ENCODE measurements at places on chromosomes 7 and 10.

DNA sequence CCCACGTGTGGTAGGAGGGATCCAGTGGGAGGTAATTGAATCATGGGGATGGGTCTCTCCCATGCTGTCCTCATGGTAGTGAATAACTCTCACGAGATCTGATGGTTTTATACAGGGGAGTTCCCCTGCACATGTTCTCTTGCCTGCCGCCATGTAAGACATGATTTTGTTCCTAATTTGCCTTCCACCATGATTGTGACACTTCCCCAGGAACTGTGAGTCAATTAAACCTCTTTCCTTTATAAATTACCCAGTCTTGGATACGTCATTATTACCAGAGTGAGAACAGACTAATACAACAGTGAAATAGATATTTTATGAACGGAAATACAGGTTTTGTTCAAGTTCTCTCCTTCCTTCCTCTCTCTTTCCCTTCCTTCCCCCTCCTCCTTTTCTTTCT, 15.8 kb downstream of the CALD1 start:
- DNase-seq: no peak

DNA sequence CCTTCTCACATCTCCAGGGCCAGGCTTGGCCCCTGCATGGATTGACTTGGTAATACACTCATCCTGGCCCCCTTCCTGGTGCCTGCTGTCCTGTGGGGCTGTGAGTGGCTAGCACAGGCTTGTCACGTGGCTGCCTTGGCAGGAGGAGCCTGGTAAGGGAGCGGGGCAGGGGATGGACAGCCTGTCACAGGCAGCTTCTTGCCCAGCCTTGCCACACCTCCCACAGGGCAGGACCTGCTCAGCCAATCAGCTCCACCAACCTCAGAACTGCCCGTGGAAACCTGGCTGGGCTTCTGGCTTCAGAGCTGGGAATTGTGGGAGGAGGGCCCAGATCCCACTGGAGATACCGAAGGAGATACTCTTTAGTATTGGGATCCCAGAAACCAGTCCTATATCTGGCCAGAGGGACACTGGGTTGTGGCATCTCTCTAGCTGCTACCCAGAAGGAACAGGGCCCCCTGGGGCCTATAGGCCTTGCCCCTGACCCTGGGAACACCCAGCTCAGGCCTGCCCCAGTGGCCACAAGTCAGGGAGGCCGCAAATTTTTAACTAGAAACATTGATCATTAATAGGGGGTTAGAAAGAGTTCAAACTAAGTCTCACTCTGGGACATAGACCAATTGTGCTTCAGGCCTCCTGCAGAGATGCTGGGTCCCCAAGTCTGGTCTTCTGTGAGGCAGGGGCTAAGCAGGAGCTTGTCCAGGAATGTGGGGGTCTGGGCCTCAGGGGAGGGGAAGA, at the start of gene HOGA1:
TSS of gene HOGA1 (plus strand) at position 330 of the 738 bp plus-strand sequence. CDS start at position 645, 315 bp downstream.
- DNase-seq: peak; percentile 51

DNA sequence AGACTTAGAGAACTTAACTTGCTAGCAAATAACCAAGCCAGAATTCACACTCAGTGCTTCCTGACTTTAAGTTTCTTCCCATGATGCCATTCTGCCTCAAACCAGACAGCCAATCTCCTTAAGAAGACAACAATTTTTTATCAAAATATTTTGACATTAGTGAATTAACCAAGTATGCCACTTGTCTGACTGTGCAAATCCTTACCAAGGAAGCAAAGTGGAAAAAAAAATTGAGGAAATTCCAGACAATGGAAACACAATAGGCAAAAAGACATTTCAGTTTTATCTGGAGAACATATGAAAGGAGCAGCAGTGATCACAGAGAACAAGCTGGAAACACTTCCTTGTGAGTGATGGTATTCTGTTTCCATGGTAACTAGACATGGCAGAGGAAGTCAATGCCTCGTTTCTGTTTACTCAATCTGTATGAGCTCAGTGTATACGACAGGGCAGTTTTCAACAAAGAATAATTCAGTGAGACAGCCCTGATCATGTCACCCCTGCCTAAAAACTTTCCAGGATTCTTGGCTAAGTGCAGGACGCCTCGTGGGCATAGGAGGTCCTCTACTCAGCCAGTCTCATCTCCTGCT, 114.2 kb downstream of the DYNC1I1 start:
- no peak for DNase-seq

- no peak for DNase-seq
These were observed 134.7 kb upstream of the RNF32 start for GRCh38 chr7:156505876-156506275.

DNA sequence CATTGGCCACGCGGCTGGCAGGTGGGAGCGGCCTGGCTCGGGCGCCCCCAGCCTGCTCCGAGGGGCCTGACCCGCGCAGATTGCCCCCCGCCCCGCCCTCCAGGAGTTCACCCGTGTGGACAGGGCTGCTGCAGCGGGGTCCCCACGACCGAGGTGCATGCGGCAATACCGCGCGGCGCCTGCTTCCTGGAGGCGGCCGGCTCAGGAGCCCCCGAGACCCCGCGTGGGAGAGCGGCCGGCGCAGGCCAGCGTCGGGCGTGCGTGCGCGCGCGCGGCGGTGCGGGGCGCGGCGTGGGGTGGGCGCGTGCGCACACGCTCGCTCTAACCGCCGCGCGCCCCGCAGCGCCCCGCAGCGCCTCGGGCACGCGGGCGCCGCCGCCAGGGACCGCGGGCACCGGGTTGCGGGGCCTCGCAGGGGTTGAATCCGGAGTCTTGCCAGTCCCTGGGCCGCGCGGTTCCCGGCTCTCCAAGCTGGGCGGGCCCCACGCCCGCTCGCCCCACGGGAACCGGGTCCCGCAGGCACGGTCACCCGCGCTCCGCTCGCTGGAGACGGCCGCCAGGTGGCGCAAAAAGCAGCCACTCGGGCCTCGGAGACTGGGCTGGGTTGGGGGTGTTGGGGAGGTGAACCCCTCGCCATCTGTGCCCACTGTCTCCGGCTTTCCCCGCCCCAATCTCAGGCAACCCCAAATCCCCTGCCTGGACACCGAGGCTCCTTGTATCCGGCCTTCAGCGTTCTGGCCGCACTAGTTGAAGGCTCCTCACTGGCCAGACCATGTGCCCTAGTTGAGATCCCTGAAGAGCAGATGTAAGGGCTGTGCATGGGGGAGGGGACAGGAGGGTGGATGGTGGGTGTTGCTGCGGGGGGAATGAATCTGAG, 1.3 kb upstream of the ACHE start:
- no peak for DNase-seq

- peak; percentile 64 for DNase-seq
These were observed 108.7 kb downstream of the TCF7L2 start for GRCh38 chr10:113058523-113059370.

DNA sequence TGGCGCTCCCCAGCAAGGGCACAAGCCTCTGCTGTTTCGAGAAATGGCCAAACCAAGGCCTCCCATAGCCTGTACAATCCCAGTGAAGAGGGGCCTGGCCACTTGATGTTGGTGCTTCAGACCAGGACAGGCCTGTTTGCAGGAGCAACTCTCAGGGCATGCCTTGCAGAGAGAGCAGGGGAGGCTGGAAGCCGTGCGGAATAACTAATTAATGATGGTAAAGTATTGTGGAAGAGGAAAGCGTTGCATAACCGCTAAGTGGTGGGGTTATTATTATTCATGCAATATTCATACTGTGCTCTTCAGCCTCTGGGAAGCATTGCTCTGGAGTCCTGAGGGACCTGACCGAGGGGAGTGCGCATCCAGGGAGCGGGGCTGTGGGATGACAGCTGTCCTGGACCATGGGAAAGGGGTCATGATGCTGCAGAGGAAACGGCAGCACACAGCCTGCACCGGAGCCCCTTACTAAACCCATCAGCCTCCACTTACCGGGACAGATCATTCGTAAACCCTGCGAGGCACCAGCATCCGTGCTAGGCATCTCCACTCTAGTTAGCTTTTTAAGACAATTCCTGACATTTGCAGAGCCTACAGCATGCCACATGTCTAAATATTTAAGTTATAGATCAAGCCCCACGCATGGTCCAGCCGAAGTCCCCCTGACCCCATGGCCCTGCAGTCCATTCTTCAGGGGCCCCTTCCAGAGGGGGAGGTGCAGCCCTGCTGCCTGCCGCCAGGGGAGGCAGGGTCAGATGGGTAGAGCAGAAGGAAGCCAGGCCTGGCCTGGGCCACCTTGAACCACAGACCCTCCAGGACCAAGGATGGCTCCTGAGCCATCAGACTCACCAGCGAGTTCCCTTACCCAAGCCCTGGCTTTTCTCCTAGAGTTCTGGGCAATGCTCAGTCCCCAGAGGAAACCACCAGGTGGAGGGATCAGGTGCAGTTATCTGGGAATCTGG, 11.6 kb downstream of the TMEM273 start:
- DNase-seq: no peak

DNA sequence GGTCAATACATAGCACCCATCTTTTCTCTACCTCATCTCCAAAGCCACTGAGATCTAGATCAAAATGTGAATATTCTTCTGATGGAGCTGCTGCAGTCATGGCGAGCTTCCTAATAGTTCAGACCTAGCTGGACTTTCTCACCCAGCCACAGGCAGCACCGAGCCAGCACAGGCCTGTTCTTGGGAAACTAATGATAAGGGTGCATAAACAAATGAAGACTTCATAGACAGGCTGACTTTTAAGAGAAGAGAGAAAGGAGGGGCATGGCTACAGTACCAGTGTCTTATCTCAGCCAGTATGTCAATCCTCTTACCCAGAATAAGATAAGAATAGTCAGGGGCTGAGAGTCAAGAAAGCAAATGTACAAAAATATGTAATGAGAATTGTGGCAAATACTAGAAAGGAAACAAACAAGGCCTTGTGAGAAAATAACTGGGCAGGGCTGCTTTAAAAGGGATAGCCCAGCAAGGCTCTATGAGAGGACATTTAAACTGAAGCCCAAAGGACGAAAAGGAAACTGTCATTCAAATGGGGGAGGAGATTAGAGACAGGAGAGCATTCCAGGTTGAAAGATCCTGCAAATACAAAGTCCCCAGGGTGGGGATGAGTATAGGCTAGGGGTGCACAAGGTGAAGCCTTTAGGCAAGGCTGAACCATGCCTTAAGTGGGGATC, 21.8 kb upstream of the CDK14 start:
- peak; percentile 77 for DNase-seq

GRCh38 chr7:101838837-101839483, 21.5 kb downstream of the CUX1 start:
- no peak for DNase-seq

DNA sequence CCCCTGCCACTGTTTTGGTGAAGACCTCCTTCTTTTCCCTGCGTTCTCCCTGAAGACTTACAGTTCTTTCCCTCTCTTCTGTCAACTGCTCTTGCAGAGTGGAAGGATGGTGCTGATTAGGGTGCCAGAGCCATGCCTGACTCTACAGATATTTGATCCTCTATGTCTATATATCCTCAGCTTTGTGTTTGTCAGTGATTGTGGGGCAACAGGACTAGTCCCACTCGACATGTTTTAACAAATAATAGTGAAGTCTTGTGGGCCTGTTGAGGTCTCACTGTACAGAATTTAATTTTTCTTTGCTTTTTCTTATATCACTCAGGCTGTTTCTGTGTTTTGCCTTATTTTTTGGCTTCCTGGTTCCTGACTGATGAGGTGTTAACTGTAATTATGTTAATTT, 5.0 kb downstream of the PLEKHA1 start:
- no peak for DNase-seq

DNA sequence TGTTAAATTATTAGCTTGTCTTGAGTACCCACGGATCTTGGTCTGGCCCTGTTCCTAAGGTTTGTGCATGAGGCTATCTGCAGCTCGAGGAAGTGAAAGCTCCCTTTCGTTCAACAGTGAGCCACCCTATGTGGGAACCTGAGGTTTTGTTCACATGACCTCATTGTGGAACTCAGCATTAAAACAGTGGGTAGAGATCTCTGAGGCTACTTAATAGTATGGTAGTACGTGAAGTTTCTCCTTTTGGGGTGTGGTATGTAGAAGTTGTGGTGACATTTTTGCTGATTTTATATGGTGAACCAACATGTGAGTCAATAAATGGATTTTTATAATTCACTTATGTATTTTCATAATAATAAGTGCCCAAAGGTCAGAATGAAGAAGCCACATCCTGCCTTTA, 252.7 kb upstream of the FERD3L start:
- peak; percentile 26 for DNase-seq

GRCh38 chr7:29956487-29956836, 33.1 kb downstream of the SCRN1 start:
- no peak for DNase-seq

DNA sequence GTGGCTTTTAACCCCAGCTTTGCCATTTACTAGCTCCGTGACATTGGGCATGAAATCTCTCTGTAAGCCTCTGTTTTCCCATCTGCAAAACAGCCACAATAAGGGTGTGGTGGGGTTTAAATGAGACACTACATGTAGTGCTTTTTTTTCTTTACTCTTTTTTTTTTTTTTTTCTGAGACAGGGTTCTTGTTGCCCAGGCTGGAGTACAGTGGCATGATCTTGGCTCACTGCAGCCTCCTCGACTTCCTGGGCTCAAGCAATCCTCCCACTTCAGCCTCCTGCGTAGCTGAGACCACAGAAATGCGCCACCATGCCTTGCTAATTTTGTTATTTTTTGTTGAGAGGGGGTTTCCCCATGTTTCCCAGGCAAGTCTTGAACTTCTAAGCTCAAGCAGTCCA, 8.3 kb upstream of the DENND10 start:
- no peak for DNase-seq

GRCh38 chr7:65250697-65251395, 122.8 kb upstream of the ZNF92 start:
- DNase-seq: no peak

DNA sequence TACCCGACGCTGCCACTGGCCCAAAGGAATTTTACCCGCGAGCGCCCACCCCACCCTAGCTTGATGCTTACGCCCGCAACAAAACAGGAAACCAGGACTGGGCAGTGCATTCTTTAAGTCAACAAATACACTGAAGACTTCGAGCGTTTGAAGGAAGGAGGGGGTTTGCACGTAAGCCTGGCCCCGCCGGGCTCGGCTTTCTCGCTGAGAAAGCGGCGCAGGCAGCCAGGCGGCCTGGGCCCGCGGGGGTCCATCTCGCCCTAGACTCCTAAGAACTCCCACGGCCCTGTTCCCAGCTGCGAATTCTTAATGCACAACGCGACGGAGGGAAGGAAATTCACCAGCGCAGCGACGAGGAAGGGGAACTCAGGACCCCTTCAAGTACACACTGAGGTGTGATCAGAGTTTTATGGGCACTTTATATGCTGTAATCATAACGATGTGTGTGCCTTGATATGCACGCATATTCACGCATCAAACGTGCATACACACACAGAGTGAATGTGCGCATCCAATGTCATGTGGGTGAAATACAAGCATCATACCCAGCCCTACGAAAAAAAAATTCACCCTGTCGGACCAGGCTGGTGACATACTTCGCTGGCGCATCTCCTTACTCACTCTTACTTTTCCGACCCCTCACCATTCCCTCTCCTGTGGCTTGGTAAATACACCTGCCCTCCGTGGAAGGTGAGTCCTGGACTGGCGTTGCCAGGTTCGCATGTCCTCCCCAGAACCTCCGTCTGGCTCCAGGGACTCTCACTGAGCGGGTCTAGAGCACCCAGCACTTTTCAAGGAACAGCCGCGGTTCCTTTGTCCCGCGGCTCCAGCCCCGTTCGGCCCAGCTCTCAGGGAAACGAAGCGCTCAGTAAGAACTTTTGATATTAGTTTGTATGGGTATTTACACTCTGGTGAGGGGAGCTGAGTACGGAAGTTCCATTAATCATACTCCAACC, 5.7 kb upstream of the HOXA13 start:
- no peak for DNase-seq

Data from astrocyte (in vitro differentiated cells and primary cell).